ENCODE measurements at places on chromosomes 12 and 14.

DNA sequence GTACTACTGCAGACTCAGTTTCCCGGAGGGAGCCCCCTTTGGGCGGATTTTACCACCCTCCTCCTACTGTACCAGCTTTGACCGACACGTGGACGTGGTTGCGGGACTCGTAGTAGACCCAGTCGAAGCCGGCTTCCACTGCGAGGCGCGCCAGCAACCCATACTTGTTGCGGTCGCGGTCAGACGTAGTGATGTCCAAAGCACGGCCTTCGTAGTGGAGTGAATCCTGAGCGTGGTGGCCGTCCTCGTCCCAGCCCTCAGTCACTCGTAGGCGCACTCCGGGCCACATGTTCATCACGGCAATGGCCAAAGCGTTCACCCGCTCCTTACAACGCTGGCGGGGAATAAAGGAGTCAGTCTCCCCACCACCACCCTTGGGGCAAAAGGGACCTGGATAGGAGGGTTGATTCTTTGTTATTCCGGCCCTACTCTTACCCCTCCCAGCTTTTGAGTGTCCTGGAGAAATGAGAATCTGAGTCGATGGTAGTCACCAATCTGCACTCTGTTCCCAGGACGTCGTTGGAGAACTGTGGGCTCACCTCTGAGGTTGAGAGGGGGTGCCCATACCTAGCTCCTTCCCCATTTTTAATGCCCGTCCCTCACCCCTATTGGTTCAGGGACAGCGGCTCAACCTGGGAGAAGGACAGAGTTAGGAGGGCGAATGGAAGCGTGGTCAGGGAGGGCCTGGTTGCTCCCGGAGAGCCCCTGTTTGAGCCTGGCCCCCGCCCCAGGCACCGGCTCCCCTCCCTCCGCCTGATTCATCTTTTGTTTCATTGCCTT, 3.4 kb downstream of the DHH start:
- no peak for DNase-seq

GRCh38 chr14:104439625-104440024, 139.9 kb upstream of the C14orf180 start:
- no peak for DNase-seq

DNA sequence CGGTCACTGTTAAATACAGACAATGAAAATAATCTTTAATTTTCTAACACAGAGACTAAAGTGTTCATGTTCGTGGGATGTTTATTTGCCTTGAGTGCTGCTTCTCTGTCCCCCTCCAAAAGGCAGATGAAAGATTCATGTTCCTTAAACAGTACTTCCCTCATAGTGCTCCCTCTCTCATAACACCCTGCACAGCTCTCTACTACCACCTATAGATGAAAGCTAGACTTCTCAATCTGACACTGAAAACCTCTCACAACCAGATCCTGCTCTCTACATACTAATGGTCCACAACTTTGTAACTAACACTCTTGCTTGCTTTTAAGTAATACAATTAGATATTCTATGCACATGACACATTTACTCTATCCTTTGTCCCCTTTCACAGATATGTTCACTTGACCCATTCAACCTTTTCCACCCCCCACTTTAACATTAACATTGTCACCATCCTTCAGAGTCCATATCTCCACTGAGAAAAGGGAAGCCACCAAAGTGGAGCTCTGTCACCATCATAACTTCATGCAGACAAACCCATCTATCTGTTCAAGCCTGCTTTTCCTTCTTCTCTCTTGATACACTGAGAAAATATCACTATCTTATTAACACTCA, 266.4 kb upstream of the USP15 start:
- peak; percentile 43 for DNase-seq

DNA sequence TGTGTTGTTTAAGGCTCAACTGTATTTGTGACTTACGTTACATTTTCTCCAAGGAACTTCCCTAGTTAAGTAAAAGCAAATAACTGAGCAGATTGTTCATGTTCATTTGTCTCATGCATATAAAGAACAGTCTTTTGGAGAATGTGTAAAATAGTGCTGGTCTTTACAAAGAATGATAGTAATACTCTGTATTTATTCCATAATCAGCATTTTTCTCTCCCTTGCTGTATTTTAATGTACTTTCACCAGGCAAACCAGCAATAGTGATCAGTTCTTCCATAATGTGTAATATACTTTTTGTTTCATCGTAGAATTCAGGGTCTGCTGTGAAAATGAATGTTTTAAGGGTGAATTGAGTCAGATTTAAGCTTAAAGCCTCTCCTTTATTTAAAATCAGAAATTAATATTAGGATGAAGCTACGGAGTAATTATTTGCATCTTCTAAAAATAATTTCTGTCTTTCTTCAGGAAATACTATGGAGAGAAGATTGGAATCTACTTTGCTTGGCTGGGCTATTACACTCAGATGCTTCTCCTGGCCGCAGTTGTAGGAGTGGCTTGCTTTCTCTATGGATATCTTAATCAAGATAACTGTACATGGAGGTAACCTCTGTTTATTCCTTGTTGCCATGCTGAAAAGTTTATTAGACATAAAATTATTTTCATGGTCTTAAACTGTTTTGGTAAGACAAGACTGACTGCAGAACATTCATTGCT, 141.1 kb downstream of the ANO6 start:
- no peak for DNase-seq

DNA sequence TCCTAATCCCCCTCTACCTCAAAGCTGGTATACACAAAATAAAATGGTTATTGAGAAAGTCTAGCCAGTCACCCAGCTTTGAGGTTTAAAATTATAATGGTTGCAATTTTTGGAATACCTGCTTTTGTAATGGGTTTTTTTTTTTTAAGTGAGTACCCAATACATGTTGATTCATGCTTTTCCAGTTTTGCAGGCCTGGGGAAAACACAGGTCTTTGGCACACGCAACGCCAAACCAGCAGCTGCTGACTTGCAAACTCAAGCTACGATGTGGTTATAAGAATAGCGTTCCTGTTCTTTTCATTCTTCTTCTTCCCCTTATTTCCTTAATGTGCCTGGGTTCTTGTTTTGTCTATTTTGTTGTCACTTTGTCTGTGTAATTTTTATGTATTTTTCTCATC, 233.0 kb downstream of the EGLN3 start:
- DNase-seq = no peak

DNA sequence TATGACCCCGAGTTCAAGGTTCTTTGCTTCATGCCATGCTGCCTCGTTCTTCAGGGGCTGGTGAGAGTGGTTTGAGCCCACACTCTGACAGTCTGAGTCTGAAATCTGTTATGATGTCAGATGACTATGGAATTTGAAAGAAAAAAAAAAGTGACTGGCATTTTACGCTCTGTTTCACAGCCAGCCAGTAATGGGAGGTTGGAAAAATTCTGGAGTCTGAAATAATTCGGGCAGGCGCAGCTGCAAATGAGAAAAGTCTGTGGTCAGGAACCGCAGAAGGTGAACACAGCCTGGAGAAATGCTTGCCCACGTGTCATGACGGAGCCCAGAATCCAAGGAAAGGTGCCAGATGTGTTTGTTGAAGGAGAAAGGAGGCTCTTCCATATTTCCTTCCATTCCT, 269.8 kb upstream of the PWP1 start:
- DNase-seq = peak; percentile 94

- DNase-seq = no peak
Measured at GRCh38 chr14:59566725-59567124, 9.9 kb downstream of the CCDC175 start.

- DNase-seq = no peak
Measured at GRCh38 chr12:99709116-99709515, 61.6 kb downstream of the GARIN6 start.

GRCh38 chr12:105843986-105844760, 294.6 kb downstream of the NUAK1 start:
- peak; percentile 61 for DNase-seq

DNA sequence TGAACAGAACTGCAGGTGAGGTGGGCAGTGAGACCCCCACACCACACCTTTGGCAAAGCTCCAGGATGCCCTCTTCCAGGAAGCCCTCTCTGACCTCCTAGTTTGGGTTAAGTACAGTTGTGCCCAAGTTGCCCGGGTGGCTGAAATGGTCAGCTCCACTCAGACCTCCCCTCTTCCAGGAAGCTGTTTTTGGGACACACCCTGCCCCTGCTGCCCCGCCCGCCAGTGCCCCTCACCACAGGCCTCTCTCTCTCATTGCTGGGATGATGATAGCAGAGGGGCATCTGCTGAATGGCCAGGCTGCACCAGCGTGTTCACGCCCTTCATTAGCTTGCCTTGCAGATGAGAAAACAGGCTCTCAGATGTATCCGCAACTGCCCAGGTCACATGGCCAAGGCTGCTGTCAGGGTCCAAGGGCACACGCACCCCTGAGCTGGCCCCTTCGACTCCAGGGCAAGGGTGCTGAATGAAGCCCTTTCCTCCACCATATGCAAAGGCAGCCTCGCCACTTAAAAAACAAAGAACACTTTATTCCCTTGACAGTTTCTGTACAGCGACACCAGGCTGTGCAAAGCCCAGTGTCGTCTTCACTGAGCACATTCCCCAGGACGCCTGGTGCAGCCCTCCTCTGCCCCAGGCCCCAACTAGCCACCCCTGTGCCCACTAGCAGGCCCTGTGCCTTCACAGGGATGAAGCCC, 15.5 kb downstream of the SLC25A29 start:
- DNase-seq = no peak

DNA sequence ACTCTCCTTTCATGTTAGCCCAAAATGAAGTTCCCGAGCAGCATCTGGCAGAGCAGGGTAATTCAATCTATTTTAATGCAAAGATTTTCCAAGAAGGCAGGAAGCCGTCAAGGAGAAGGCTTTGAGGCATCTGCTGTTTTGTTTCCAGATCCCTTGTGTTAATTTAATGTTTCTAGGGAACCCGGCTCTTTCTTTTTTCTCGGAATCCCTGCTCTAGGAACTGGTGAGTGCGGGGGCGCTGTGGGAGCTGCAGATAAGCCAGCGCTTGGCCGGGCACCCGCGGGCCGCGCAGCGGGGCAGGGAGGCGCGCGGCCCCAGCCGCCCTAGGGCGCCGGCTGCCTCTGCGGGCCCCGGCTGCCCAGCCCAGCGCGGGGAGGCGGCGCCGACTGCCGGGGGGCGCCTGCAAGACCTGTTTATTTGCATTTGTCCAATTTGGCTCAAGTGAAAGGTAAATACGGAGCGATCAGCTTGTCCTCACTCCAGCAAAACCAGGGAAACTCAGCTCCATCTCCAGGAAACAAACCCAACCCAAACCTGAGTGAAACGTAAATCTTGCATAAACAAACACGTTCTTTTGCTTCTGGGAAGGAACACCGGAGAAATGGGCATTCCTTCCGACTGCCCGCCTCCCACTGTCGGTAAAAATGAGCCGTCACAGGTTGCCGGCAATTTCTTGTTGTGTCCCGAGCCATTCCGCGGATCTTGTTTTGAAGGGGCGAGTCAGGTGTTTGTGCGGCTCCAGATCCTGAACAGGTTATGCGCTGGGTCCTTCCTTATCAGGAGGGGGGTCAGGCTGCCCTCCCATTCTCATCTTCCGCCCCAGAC, 65.1 kb downstream of the CRADD start:
- peak; percentile 76 for DNase-seq

Data from fibroblast of skin of right biceps (primary cell).